ENCODE measurements at places on chromosomes 16 and 17.

- no peak for DNase-seq
These were observed 119.7 kb downstream of the SNX29 start for GRCh38 chr16:12096157-12096777.

- DNase-seq = no peak
These were observed 3.6 kb downstream of the COG1 start for GRCh38 chr17:73196500-73196899.

DNA sequence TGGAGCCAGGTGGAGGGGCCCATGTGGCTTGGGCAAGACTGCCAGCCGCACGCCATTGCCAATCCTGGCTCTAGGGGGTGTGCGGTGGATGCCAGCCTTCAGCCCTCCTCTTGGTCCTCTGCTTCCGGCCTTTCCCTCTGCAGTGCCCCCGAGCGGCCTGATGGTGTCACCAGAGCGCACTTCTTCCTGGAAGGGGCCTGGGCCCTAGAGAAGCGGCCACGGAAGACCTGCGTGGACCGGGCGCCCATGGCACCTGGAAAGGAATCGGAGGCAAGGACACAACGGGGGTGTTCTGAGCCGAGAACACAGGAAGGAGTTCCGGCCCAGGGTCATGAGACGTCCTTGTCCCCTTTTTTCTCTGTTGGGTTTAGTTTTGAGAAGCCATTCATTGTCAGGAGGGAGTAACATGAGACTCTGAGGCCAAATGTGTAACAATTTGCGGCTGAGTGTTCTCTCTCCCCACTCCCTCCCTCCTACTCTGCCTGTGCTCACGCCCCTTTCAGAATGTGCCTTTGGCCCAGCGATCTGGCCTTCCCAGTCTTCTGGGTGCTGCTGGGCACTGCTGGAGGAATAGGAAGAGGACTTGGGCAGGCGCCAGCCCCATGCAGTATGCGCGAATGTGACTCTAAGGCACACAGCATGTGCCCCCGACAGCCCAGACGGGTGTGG, 92.8 kb downstream of the IRX3 start:
- DNase-seq = no peak

GRCh38 chr17:38702916-38703741, 1.9 kb upstream of the MLLT6 start:
- no peak for DNase-seq

- no peak for DNase-seq
These were observed 1417.9 kb upstream of the GOT2 start for GRCh38 chr16:60151987-60152386.

- DNase-seq = no peak
These were observed 3.5 kb downstream of the ICAM2 start for GRCh38 chr17:64016974-64017373.

DNA sequence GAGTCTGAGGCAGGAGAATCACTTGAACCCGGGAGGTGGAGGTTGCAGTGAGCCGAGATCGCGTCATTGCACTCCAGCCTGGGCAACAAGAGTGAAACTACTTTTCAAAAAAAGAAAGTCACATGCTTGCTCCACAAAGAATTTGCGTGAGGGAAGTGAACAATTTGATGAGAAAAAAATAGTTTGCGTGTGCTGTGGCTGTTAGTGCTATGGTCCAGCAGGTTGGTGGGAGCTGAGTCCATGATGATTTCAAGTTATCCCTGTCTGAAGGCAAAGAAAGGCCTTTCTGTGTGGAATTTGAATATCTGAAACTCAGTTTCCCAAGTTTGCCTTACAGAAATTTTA, 21.0 kb downstream of the PRCD start:
- DNase-seq = no peak

DNA sequence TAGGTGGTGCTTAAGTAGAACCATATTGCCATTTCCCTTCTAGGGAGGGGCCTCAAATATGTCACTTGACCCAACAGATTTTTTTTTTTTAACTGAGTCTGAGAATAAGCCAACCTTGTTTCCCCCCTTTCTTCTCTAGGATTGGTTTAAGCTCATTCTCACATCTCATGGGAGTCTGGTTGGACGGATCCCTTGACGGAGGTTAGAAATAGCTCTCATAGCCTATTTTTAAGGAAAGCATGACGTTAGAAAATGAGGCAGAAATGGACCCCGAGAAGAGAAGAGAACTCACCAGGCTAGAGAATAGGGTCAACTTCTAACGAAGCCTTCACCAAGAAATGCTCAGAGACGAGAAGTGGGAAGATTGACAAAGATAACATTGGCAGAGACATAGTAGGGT, 95.1 kb upstream of the ZFHX3 start:
- DNase-seq = no peak

GRCh38 chr16:19844945-19845641, 39.6 kb downstream of the GPRC5B start:
- DNase-seq = peak; percentile 78

GRCh38 chr16:46900455-46901235, 16.5 kb downstream of the GPT2 start:
- no peak for DNase-seq

DNA sequence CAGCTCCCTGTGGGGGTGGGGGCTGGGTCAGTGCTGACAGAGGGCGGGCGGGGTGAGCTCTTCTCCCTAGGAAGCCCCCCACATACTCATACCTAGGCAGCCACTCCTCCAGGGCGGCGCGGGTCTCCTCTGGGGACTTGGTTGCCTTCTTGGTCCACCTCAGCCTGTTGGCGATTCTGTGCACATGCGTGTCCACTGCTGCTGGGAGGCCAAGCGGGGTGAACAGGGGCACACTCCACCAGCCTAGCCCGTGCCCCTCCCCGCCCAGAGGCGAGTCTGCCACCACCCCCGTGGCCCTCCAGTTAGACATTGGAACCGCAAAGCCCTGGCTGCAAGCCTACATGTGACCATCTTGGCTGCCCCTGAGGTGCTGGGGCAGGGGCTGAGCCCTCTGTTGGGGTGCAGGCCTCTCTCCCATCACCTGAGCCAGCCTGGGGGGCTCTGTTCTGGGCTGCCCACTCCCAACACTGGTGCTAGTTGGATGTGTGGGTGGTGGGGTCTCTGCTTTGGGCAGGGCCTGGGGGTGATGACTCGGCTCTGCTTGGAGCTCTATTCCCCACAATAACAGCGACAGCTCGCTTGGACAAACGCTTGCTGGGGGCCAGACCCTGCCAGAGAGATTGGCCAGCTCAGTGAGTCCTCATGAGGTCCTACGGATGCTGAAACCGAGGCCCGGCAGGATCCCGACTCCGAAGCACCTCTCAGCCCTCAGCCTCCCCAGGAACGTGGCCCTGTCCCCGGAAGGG, 7.4 kb downstream of the NTHL1 start:
- no peak for DNase-seq

GRCh38 chr16:86476956-86477534, 33.3 kb upstream of the FOXF1 start:
- no peak for DNase-seq

DNA sequence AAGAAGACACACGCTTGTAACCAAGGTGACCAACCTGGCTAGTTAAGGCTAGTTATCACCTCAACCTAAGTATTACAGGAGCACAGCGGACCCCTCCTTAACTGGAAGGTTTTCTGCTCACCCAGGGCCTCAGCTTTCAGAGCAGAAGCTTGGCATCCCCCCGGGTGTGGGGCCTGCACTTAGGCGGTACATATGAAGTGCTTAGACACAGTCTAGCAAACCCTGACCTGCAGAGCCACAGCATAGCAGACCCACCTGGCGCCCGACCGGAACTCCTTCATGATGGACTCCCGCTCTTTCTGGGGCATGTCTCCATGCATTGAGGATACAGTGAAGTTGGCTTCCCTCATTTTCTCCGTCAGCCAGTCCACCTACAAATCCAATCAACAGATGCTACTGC, 9.8 kb downstream of the EIF4A3 start:
- no peak for DNase-seq

DNA sequence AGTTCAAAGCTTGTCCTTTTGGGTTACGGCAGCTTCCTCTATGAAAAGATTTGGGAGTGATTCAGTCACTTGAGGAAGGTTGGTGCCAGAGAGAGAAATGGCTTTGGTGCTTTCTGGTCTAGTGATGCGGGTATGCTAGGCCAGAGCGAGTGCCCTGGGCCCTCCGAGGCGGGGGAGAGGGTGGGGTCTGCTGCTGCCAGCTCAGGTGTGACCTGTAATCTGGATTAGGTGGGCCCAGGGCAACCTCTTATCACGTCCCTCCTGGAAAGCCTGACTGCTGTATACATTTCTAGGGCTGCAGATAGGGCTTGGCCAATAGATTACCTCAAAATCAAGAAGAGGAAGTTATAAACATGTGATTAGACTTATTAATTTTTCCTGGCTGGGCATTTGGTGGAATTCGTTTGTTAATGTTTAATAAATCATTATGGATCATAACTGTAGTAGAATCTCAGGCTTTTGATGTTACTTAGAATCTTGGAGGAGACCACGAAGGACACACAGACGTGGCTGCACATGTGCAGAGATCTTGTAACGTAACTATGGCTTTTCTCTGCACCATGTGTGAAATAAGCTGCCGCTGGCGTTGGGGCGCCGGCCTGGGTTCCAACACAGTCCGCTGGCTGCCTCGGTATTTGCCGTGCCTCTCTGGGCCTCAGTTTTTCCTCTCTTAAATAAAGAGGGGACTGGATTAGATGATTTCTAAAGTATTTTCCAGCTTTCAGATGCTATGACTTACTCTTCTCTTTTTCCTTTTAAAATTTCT, 1.2 kb downstream of the IRF8 start:
- DNase-seq = no peak

DNA sequence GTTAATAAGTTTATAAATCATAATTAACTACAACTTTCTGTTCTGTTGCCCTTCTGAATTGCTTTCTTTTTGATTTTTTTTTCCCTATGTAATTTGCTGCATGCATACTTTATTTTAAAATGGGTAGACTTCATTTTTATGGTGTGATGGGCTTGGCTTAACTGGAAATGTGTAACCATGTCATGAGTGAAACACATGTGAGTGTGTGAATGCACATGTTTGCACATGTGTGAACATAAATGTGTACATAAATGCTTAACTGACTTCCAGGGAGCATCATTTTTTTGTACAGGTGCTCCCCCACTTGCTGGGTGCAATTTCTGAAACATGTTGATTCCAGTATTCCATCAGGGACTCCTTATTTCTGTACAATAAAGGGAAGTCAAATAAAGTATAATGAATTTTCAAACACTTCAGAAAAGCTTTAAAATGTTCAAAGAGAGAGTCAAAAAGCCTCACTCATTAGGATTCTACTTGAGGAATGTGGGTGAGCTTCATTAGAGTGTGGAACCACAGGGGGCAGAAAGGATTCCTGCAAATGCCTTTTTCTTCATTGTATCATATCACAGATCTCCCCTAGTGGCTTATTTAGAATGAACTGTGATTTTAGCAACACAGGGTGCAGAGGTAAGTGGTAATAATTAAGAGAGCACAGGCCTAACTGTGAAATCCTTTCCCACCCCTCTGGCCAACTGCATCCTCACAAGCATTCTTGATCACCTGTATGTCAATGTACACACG, 31.7 kb upstream of the CDH11 start:
- no peak for DNase-seq

DNA sequence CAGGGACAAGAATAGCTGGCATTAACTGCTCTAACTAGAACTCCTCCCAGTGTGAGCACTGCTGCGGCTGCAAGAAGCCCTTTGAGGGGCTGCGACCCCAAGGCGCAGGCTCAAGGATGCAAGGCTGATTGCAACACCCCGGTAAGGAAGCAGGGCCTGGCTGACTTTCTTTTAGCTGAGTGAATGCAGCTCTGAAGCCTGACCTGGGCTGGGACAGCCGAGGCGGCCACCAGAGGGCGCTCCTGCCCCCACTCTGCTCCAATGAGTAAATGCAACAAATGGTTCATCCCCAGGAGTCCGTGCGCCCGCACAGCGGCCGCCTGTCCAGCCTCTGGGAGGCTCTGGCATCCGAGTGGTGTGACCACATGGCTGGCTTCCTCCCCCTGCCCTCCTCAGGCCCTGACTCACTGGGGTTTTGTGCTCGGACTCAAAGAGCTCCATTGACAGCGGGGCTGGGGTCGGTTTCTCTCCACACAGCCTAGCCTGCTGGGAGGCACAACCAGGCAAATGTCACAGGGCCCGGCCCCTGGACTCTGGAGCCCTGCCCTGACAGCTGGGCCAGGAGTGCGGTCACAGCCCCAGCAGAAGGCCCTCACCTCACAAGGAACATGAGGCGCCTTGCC, at the start of gene SMIM5:
SMIM5 (plus strand) TSS at position 572 of the 623 bp plus-strand sequence. CDS start 6,768 bp downstream, outside the sequence.
- DNase-seq = peak; percentile 62

GRCh38 chr17:55334881-55335540, 70.3 kb downstream of the HLF start:
- DNase-seq = no peak

DNA sequence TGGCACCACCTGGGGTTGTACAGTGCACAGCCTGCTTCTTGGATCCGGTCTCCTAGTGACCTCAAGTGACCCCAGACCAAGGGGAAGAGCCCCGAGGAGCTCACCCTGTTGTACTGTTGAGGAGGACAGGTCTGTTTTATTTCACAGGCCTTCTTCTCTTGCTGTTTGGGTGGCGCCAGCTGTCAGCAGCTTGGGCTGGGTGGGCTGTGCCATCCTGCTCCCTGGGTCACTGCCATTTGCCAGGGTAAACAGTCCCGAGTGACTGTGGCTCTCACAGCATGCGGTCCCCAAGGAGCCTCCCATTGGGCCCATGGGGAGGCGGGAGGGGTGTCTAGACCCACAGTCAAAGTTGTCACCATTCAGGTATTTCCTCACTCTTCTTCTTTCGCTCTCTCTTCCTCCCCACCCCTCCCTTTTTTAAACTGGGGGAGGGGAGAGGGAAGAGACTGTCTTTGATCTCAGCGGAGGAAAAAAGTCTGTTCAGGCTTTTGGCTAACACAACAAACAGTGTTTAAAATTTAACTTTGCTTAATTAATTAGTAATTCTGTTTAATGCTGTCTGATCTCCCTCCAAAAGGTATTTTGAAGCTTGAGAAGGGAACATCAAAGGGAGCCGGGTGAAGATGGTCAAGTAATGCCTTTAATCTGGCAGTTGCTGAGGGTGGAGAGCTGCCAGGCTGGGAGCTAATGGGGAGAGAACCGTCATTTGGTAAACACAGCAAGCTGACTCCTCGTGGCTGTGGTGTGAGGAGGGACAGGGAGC, 64.0 kb downstream of the SNX20 start:
- no peak for DNase-seq

DNA sequence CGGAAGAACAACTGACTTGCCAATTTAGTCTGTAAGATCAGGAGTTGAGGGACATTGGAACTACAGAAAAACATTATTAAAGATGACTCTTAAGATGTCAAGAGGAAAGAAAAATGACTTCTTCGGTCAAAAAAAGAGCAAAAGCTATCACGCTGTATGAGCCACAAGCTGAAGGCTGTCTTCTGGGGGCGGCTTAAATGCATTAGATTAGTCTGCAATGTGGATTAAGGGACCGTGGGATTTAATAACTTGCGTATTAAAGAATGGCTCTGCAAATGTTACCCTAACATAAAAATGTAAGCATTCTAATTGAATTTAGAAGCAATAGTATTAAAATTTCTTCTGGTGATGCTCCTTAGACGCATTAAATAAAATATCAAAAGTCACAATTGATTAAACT, 108.6 kb downstream of the PITPNC1 start:
- no peak for DNase-seq

GRCh38 chr17:80558046-80558445, 13.4 kb downstream of the RPTOR start:
- DNase-seq = no peak

DNA sequence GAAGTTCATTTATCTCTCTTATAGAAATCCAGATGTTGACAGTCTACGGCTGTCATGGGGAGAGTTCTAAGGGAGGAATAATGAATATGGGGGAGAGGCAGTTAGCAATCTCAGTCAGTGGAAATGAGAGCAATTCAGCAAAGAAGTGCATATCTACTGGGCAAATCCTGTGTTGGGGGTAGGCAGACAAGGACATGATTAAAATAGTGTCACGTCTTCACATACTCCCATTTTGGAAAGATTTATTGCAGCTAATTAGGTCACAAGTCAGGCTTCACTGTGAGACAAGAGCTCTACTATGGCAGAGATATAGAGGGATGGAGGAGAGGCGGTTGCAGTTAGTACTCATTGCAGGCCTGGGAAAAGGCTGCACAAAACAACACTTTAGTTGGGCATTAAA, 29.8 kb downstream of the LRRC36 start:
- DNase-seq = no peak
